Thoracic aorta (tissue), 2 donors: ENCODE measurements at places on chromosomes 12 and 14. TPM values are rescaled to one million over a fixed set of nuclear protein-coding genes. Genes with fewer than 3 reads are reported as not detected.

DNA sequence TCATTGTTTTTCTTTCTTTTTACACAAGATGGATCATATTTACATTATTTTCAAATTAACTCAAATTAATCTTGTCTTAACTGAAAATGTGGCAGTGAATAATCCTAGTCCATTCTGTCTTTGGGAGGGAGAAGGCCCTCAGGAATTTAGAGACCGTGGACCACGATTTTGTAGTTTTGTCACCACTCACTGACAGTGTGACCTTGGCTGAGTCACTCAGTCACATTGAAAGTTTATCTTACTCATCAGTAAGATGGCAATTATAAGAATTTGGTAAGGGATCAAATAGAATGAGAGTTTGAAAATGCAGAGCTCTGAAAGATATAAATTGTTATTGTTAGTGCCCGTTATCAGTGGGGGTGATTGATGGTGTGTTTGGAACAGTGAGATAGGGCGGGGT lies 16.4 kb downstream of the FOXJ2 start:
- H3K36me3 ChIP-seq: peaks cover 81% of the 10 kb centered on the region
- H3K4me3 ChIP-seq: no peak overlapping the region
- H3K4me1 ChIP-seq: no peaks in the 10 kb centered on the region
- DNase-seq: no peak
- no peak overlapping the region for H3K27ac ChIP-seq

GRCh38 chr12:85277900-85278597 lies 2.0 kb upstream of the ALX1 start:
- H3K36me3 ChIP-seq: no peaks in the 10 kb centered on the region
- H3K27ac ChIP-seq: no peak overlapping the region
- peaks cover 25% of the 10 kb centered on the region for H3K27me3 ChIP-seq

The OTOGL gene
- total RNA-seq: 0.14 TPM

GRCh38 chr12:74891083-74891668 lies 318.5 kb downstream of the KCNC2 start:
- peaks cover 4% of the 10 kb centered on the region for H3K4me1 ChIP-seq
- no peak overlapping the region for H3K27ac ChIP-seq
- no peak overlapping the region for H3K4me3 ChIP-seq
- H3K27me3 ChIP-seq: no peaks in the 10 kb centered on the region

DNA sequence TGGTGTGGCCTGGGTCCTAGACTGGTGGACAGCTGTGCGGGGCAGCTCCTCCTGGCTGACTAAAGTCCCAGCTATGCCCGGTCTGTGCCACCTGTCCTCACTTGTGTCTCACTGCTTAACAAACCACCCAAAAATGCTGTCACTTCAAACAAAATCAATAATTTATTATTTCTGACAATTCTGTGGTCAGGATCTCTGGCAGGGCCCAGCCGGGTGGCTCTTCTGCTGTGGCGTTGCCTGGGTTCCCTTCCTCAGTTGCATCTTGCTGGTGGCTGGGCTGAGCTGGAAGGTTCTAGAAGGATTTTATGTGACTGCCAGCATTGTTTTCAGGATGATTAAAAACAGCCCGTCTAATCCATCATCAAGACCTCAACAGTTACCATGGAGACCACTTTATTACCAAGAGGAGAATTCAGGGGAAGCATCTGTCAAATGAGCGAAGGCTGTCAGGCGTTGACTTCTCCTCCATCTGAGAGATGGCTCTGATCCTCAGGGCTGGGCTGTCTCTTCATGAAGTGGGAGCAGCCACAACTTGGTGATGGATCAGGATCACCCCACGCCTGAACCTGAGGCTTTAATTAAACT lies 280.6 kb upstream of the SFSWAP start:
- H3K4me1 ChIP-seq: no peaks in the 10 kb centered on the region
- no peaks in the 10 kb centered on the region for H3K36me3 ChIP-seq
- no peak overlapping the region for H3K27ac ChIP-seq
- H3K27me3 ChIP-seq: no peaks in the 10 kb centered on the region
- no peak overlapping the region for H3K4me3 ChIP-seq

GRCh38 chr12:111438481-111438880 lies 32.8 kb downstream of the SH2B3 start:
- no peaks in the 10 kb centered on the region for H3K36me3 ChIP-seq
- H3K4me1 ChIP-seq: peaks cover 31% of the 10 kb centered on the region
- no peak overlapping the region for H3K4me3 ChIP-seq
- no peak for DNase-seq
- no peak overlapping the region for H3K27ac ChIP-seq
